ENCODE measurements at places on chromosomes 7 and 10. TPM values are rescaled to one million over a fixed set of nuclear protein-coding genes. Genes with fewer than 3 reads are reported as not detected.

- no peak for DNase-seq
Observed at GRCh38 chr7:151178236-151178635, 8.8 kb downstream of the ASB10 start.

GRCh38 chr7:146355216-146355615, 238.6 kb downstream of the CNTNAP2 start:
- no peak for DNase-seq

The UPK3B gene
- 0.49 TPM for total RNA-seq

DNA sequence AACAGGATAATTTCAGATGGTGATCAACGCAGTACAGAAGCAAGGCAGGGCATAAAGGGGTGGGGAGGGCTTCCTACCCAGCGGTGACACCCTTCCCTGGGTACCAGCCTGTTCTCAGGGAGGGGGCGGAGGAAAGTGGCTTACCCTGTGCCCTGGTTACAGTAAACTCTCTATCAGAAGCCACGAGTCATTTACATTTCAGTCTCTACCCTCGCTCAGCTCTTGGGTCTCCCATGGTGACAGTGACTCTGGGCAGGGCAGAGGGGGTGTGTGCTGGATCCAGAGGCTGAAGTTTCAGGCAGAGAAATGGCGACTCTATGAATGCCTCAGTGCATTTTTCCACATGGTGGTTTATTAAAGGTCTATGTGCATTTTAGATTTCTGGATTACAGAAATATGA, 107.0 kb downstream of the ADARB2 start:
- no peak for DNase-seq

- no peak for DNase-seq
Observed at GRCh38 chr7:77222819-77223218, 23.2 kb upstream of the FGL2 start.

The SLC16A12 gene
- total RNA-seq = 2.0 TPM

The PDZD7 gene
- 0.27 TPM for total RNA-seq

GRCh38 chr7:101234636-101235035, 3.0 kb downstream of the CLDN15 start:
- DNase-seq = no peak

All from left ventricle myocardium inferior (tissue), 1 donor.